ENCODE measurements at places on chromosomes 6 and 20.
A peak's percentile ranks its signal among the peaks of the same experiment; 100 is the strongest.

DNA sequence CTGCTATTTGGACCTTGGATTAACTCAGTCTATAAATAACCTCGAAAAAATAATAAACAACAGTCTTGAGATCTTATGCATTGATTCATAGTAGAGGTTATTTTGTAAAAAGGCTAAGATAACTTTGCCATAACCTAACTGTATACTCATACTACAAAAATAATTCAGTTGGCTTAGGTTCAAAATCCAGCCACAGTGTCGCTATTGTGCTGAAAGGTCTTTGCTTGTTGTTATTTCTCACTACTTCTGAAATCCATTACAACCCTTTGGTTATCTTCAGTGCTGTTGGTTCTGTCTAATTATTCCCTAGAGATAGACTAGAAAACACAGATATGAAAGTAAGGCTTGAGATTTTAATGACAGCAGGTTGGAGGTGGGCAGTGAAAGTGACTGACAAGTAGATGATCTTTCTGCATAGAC, 74.4 kb downstream of the MKKS start:
- peak; percentile 39 for DNase-seq

GRCh38 chr6:41371992-41372831, 36.8 kb downstream of the NCR2 start:
- DNase-seq: peak; percentile 46

- DNase-seq: no peak
Measured at GRCh38 chr6:74117113-74117512, 421.1 kb downstream of the CD109 start.

DNA sequence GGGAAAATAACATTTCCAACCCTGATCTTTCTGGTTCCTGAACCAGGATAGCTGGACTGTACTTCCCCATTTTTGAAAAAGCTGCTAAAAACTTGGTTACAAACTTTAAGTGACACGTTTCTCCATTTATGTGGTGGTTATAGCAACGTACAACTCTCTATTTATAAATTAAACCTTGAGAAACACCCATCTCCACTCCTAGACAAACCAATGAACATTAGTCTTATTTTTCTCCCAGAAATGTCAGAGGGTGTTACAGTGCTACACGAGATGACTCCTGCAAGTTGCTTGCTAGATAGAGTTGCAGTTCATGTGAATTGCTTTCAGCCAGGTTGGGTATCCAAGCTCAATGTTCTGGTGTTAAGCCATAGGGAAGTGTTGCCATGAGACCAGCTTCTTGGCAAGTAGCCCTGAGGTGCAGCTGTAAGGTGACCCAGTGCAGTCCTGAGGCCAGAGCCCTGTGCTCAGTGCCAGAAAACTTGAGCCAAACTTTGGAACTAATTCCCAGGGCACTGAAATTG, 51.3 kb upstream of the REV3L start:
- DNase-seq: peak; percentile 79

- no peak for DNase-seq
Measured at GRCh38 chr6:160063771-160064413, 57.7 kb upstream of the SLC22A1 start.

GRCh38 chr6:133340557-133340956, 99.4 kb downstream of the EYA4 start:
- DNase-seq: peak; percentile 44

- DNase-seq: no peak
Measured at GRCh38 chr6:2314641-2315040, 69.2 kb upstream of the GMDS start.

- DNase-seq: no peak
Measured at GRCh38 chr6:107776415-107776814, 47.7 kb downstream of the SCML4 start.

GRCh38 chr6:169950558-169950957, 199.1 kb downstream of the ERMARD start:
- DNase-seq: peak; percentile 11

GRCh38 chr6:114267897-114268296, 74.9 kb downstream of the HS3ST5 start:
- no peak for DNase-seq

GRCh38 chr20:44714701-44715498, at the start of gene CCN5:
Gene CCN5, plus strand, starts transcription at chr20:44715369. Its CDS starts 22 bp downstream, at chr20:44715391.
- peak; percentile 95 for DNase-seq

DNA sequence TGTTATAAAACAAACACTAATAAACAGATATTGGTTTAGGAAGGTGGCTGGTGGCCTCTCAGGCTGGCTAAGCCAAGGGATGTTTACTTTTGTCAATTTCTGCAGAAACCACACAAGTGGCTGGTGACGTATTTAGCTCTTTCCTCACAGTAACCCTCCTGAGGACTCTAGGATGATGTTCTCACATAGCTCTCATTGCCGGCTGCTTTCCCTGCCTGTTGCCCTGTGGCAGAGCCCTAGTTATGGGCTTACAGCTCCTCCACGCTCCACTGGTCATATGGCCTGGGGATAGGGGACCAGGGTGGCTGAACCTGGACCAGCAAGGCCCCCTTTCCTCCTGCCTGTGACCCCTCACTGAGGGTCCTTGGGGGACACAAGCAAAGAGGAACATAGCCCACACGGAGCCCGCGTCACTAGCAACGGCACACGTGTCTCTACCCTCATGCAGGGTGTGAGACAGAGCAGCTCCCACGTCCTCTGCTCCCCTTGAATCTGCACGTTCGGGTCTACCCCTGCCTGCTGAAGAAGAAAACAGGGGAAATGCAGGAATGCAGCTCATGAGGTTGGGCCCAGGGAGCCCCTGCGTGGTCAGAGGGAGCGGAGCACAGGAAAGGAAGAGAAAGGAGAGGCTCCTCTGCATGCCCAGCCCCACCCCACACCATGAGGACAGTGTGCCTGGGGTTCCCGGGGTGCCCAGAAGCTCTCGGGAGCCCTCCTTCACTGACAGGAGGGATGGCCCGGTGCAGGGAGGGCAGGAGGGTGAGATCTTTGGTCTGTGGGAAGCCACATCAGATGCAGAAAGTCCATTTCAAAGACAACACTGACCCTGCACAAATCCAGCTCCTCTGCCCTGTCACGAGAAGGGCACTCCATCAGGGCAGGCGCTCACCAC, 13.9 kb downstream of the RAMACL start:
- peak; percentile 82 for DNase-seq

DNA sequence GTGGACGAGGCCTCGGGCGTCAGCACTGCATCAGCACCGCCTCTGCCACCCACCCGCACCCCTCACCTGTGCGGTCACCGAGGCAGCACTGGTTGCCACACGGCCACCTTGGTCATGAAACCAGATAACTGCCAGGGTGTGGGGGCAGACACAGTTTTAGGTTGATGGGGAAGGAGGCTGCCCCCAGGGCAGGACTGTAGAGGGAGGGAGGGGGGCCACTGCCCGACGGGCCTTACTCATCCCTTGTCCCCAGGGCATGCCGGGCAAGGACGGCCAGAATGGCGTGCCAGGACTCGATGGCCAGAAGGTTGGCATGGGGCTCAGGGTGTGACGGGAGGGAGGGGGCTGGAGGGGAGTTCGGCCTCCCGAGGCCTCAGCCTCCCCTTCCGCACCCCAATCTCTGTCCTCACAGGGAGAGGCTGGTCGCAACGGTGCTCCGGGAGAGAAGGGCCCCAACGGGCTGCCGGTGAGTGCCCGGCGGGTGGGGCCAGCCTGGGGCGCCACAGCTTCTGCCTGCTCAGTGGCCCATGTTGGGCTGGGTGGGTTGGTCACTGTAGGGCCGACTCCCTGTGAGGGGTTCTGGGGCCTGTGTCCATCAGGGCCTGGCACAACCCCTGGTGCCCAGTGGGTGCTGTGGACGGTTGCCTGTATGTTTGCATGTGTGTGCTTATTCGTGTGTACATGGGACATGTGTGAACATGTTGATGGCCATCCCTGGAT, 11.8 kb downstream of the COL9A3 start:
- no peak for DNase-seq

- peak; percentile 17 for DNase-seq
Measured at GRCh38 chr20:19212469-19212815, at the start of gene SLC24A3. Gene SLC24A3, plus strand, starts transcription at chr20:19212642.

- DNase-seq: peak; percentile 73
Measured at GRCh38 chr6:43129434-43130194, 41.5 kb upstream of the SRF start.

- peak; percentile 72 for DNase-seq
Measured at GRCh38 chr6:152750694-152751093, at the start of gene VIP. Gene VIP, plus strand, starts transcription at chr6:152750797. Its CDS starts 1,381 bp downstream, at chr6:152752178.

GRCh38 chr20:46099491-46100287, 9.9 kb upstream of the NCOA5 start:
- DNase-seq: no peak

GRCh38 chr6:73657201-73657600, 3.4 kb upstream of the SLC17A5 start:
- no peak for DNase-seq

DNA sequence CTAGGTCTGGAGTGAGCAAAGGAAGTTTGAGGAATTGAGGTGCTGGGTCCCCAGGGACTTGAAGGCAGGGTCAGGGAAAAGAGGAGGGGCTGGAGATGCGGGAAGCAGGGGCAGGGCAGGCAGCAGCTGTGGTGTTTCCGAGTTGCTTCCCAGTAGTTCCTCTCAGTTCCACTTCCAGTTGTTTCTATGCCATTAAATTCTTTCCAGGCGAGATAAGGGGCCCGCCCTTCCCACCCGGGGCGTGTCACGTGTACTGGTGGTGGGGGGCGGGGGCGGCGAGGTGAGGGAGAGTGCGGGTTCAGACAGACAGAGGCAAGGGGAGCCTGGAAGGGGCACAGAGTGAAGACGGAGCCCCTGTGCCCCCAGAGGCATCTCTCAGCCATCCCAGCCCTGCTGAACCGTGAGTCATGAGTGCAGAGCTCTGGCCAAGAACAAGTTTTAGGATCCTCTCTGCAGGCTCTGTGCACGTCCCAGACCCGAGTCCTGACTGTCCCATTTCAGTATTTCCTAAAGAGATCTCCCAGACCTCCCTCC, 977 bp downstream of the TNXB start:
- DNase-seq: no peak

DNA sequence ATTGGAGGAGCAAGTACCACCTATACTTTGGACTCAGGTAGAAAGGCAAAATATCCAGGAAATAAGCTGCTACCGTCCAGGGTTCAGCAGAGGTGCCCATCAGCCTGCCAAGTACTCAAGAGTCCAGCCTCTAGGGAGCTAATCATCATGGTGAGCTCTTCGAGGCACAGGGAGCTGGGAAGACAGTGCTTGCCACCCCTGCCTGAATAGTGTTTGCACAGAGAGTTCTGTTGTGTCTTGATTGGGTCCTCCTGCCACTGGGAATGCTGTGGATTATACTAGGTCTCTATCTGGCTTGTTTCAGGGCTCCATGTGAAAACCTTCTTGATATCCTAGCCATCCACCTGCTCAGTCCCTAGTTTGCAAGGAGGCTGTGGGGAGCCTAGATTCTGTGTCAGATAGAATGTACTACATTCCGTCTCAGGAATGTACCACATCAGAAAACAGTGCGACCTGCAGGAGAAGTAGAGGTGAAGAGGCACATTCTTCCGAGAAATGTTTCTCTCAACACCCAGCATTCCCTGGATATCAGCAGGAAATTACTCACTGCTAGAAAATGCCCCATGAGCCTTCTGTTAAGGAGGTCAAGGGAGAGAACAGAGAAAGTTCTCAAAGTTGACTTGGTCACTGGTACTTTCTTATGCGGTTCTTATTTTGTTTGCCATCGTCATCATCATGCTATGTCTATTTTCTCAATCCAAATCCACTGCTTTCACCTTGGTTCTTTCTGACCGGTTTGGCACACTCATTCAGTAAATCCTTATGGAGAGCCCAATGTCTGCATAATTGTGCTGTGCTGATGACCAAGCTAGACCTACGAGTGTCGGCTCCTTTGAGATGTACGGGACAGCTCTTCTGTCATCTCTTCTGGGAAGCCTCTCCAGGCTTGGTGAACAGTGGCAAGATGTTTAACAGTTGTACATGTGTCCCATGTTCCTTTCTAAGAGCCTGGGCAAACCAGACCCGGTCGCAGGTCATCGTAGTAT, 30.7 kb downstream of the PTPN1 start:
- DNase-seq: peak; percentile 95

GRCh38 chr6:144390886-144391285, 105.8 kb downstream of the UTRN start:
- no peak for DNase-seq

DNA sequence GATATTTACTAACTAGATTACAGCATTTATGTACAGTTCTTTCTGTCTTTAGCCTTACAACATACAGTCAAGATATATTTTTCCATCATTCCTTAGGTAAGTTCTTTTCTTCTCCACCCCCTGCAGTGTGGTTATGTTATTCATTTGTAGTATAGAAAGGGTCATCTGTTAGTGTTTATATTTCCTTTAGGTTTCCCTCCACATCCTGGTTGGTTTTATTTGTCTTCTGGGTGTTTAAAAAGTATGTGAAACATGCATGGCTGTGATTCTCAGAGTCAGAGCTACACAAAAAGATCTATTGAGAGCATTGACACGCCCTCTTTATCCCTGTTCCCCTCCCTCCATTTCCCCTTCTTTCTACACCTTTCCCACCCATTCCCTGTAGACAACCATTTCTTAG, 20.1 kb downstream of the DHX35 start:
- peak; percentile 28 for DNase-seq

DNA sequence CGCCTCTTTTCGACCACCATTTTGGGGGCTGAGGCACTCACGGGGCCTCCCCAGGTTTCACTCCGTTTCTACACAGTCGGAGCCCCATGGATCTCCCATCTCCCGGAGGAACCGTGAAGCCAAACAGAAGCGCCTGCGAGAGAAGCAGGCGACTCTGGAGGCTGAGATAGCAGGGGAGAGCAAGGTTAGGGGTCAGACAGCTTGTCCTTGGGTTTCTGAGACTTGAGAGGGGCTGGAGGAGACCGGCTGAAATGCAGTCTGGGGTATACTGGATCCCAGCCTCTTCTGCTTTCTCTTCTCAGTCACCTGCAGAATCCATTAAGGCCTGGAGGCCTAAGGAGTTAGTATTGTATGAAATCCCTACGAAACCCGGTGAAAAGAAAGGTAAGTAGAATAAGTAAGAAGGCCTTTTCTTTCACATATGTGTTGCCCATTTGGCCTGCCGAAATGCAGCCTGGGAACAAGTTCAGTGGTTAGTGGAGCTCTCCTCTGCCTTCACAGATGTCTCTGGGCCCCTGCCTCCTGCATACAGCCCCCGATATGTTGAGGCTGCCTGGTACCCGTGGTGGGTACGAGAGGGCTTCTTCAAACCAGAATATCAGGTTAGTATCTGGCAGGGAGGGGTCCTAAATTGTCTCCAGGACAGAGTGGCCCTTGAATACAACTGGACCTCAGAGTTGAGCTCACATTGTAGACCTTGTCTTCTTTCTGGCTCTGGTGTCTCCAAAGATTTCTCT, 984 bp downstream of the VARS2 start:
- DNase-seq: peak; percentile 14
